Inflammatory macrophage treated with lipopolysaccharide for 4 hours (primary cell): ENCODE measurements at places on chromosomes 7 and 10.

GRCh38 chr10:22252224-22252800, 34.5 kb upstream of the EBLN1 start:
- DNase-seq: peak; percentile 51

DNA sequence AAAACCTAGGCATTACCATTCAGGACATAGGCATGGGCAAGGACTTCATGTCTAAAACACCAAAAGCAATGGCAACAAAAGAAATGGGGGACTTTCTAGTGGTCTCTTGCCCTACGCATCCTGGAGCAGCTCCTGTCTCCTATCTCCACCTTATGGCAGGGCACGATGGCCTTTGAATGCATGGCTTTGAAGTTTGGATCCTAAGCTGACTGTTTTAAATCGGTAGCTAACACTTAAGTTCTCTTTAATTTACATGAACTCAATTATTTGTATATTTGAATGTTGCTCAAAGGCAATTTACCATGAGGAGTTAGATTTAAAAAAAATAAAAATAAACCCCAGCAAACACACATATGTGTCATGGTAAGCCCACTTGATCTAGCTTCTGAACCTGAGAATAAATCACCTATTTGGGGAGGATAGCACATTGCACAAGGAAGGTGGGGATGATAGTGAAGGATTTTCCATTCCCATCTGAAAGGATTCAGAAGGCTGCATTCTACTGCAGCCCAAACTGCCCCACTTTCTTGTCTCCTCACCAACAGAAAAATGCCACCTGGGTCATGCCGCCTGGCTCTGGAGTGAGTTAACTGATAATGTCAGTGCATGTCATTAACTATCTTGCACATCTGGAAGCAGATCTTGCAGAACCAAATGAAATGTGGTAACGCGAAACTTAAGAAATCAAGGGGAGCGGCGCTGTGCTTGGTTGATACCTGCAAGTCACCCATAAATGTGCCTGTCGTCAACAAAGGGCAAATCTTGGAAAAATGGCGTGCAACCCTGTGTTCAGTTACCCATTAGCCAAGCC, 12.4 kb downstream of the KLF6 start:
- DNase-seq: peak; percentile 42

DNA sequence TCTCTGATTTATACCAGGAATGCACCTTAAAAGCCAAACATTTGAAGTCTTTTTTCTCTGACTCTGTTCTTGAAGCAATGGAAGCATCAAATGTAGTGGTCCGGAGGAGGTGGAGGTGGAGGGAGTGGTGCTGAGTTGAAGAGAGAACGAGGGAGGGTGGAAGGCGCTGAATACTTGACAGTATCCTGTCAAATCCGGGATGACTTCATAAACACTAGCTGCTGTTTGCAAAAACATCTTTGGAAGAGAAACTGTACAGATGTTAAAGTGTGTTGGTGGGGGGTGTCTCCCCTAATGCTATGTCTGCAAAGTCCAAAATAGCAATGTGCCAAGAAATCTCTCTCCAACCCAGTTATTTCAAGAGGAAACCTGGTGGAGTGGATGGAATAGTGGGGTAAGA, 328.5 kb upstream of the AUTS2 start:
- no peak for DNase-seq

DNA sequence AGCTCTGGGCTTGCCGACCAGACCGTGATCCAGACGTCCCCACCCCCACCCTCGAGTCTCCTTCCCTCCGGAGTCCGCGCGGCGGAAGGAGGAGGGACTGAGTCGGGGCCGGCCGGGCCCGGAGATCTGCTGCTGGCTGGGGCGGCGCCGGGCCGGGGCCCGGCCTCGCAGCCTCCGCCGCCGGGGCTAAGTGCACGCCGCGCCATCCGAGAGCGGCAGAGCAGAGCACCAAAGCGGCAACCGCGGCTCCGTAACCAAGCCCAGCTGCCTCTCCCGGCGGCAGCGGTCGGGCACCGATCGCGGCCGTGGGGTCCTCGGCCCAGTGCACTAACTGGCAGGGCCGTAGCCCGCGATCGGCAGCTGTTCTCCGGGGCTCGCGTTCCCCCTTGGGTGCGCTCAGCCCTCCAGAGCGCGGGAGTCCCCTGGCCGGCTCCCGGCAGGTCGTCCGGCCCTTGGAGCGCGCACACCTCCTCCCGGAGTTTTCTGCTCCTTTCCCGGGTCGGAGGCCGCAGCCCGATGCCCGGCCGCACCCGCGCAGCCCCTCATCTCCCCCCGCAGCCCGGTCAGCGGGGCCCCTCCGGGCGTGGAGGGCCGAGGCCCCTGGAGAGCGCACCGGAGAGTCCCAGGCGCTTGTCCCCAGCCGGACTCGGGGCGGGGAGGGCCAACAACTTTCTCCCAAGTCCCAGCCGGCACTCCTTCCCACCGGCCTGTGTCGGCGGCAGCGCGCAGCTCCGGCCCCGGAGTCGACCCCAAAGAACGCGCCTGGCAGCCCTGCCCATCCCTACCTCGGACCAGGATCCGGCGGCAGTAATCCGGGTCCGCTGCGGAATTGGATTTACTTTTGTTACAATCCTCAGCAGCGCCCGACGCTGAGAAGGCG, 799 bp downstream of the VAX1 start:
- peak; percentile 27 for DNase-seq
